ENCODE measurements at places on chromosomes 5 and 9.
A peak's percentile ranks its signal among the peaks of the same experiment; 100 is the strongest.

GRCh38 chr9:83449166-83449565 lies 89.0 kb downstream of the FRMD3 start:
- DNase-seq: no peak

DNA sequence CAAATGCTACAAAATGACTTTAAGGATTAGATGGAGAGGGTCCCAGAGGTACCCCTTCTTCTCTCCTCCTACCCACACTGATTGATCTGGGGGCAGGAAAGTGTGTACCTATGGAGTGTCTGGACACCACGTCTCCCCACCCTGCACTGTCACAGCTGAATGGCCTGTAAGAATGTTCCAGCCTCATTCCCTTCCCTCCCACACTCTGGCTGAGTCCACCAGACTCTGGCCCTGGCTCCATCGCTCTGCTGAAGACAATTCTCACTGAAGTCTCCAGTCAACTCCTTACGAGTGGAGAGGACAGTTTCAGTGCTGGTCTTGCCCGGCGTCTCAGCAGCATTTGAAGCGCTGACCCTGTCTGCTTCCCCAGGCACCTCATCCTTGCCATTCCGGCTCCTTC lies 105.8 kb downstream of the TTLL11 start:
- DNase-seq: no peak

- no peak for DNase-seq
Observed at GRCh38 chr5:173882632-173883031, 5.5 kb upstream of the CPEB4 start.

DNA sequence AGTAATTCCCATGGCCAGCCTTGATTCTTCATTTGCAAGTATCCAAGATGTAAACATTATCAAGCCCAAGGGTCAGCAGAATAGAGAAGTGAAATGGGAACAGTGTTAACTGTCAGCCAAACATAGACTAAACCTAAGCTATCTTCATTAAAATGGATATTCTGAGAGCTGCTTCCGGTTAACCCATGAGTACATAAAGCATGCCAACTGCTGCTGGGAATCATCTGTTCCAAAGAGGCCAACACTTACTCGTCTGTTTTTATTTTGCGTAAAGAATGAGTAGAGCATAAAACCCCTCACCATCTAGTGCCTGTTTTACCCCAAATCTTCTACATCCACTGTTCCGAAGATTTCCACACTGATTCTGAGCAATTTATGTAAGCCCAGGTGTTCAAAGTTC lies 257.6 kb downstream of the GLIS3 start:
- DNase-seq: no peak

- DNase-seq: no peak
Observed at GRCh38 chr9:20989923-20990341, 41.5 kb downstream of the HACD4 start.

GRCh38 chr9:79120941-79121340 lies 450.8 kb upstream of the TLE4 start:
- no peak for DNase-seq

- DNase-seq: no peak
Observed at GRCh38 chr5:96703384-96703920, 41.3 kb downstream of the CAST start.

DNA sequence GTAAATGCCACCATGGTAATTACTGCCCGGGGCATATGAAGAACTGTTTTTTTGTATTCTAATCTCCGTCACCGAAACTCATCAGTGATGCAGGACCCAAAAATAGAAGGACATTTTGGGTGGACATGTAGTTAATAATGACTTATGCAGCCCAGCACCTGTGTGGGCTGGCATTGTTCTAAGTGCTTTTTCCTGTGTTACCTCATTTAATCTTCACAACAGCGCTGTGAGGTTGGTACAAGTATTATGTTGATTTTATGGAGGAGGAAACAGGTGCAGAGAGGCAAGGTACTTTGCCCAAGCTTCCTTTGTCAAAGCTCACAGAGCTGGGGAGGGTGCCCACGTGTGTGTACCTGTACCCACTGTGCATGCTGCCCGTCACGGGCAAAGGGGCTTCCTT lies 58.4 kb downstream of the DAPK1 start:
- DNase-seq: no peak

DNA sequence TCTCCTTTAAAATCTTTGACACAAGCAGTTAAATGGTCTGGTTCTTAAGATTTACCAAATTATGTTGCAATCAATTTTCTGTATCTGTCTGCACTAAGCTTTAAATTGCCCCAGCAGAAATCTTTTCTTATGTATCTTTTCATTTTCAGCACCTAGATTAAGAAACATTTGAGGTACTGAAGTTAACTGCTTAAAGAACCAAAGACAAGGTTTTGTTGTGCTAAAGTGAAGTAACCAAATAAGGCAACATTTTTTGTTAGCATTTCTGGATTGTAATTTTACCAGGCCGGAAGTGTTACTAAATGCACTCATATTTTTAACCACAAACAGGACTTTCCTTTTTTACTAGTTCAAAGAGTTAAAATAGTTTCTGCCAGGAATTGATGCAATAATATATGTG lies 24.1 kb upstream of the MTAP start:
- peak; percentile 88 for DNase-seq

DNA sequence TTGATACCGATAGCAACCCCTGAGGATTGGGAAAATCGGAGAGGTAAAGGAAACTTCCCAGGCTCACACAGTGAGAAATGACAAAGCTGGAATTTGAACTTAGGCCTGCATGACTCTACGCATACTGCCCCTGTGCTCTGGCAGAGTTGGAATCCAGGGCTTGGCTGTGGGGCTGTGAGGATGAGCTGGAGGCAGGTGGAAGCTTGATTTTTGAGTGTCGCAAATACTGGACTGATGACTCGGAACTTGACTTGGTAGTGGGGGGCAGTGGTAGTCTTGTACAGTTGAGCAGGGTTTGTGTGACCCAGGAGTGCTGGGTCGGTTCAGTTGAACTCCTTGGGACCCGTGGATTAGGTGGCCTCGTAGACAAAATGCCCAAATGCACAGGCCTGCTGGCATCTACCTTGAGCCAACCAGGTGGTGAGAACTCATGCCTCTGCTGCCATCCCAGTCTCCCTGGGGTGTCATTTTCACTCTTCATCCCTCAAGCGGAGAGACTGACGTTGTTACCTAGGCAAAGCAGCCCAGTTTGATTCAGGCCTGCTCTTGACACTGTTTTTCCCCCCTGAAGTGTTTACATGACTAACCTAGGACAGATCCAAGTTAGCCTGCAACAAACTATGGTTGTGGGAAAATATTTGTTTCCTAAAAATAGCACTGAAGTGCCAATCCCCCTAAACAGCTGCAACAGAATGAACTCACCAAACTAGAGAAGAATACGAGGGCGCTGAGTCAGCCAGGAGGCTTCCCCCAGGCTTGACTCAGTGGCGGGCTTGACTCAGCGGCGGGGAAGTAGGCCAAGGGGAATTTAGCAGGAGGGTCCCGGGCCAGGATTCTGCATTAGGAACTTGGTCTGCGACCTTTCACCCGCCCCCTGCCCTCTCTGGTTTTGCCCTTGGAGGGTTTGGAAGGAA lies 45.7 kb upstream of the ORM1 start:
- DNase-seq: peak; percentile 97

DNA sequence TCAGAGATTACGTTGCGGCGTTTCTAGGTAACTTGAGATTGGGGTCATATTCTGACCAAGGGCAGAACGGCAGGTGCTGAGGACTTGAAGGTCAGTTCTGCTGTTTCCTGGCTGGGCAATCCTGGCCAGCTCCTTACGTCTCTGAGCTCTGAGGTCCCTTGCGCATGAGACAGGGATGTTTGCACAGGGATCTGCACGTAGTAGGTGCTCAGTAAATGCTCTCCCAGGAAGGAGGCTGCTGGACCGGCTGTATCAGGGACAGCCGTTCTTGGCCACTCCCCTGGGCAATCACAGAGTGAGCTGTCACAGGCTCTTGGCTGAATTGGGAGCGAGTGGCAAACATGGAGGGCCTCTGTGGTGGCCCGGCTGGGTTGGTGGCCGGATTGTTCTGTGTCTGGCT lies 8.3 kb downstream of the NCS1 start:
- DNase-seq: no peak

DNA sequence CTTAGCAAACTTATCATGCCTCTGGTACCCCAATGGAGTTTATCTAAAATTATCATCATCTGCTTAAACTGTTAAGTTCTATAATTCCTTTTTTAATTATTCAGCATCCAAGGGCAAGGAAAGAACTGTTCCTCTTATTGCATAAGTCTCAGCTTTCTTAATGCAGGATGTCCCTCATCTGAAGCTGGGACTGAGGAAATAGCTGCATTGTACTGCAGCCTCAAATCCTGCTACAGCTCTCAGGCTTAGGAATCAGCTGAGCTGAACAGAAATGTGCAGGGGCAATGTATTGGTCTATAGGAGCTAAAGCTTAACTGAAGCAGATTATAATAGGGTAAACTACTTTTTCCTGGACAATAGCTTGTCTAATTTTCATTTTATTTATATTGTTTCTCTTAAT lies 48.0 kb downstream of the HAPLN1 start:
- DNase-seq: no peak

DNA sequence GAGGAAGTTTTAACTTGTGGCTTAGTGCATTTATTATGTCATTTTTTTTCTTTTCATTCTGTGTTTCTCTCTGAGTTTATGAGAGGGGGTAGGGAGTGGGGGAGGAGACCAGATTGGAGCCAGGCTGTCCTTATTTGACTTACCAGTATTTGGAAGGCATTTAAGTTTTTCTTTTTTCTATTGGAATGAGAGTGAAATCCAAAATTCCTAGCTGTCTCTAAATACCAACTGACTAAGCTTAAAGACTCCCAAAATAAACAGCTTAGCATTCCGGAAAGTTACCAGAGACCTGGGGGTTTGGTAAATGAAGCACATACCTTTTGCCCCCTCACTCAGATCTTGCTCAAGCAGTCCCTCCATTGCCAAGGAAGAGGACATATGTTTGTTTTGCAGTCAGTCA lies 581.9 kb upstream of the BRINP1 start:
- peak; percentile 93 for DNase-seq

DNA sequence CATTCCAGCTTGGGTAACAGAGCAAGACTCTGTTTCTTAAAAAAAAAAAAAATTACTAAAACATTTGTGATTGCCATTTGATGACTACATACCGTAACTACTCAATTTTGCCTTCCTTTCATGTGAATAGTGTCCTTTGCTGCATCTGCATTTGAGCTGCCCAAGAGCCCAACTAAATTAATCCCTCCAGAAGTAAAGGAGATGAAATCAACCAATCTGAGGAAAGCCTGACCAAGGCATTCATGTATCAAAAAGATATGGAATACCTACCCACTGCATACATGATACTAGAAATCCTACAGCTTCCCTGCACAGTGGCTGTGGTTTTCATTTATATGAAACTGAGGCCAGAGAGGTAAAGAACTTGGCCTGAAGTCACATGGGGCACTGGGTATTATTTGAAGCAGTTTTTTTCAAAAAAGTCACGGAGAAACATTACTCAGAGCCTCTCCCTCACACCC lies 177.5 kb downstream of the AOPEP start:
- DNase-seq: peak; percentile 74

DNA sequence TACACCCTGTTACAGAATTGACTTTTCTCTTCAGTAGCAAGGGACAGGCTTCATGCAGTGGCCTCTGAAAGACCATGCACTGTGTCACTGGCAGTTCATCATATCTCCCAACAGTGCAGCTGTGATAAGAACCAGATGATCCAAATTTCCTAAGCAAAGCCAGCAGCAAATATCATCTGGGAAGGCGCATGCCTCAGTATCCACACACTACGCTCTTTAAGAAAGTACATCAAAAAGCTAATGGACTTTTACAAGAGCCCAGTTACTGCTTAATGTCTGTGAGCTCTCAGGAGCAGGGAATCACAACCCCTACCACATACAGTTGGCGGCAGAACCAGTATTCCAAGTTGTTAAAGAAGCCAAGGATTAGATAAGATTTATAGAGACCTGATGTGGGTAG lies 25.1 kb downstream of the ADAMTSL1 start:
- DNase-seq: no peak

GRCh38 chr5:96172436-96172835 lies 210.8 kb upstream of the ELL2 start:
- DNase-seq: peak; percentile 94

- peak; percentile 26 for DNase-seq
Observed at GRCh38 chr5:155616779-155617392, 603.3 kb downstream of the KIF4B start.

DNA sequence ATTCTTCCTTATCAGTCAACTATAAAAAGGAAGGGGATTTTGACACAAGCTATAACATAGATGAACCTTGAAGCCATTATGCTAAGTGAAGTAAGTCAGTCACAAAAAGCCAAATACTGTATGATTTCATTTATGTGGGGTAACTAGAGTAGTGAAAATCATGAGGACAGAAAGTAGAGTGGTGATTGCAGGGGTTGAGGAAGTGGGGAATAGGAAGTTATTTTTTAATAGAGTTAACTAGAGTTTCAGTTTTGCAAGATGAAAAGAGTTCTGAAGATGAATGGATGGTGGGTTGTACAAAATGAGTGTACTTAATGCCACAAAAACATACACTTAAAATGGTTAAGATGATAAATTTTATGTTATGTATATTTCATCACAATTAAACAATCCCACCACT lies 65.4 kb upstream of the FAM174A start:
- DNase-seq: no peak

DNA sequence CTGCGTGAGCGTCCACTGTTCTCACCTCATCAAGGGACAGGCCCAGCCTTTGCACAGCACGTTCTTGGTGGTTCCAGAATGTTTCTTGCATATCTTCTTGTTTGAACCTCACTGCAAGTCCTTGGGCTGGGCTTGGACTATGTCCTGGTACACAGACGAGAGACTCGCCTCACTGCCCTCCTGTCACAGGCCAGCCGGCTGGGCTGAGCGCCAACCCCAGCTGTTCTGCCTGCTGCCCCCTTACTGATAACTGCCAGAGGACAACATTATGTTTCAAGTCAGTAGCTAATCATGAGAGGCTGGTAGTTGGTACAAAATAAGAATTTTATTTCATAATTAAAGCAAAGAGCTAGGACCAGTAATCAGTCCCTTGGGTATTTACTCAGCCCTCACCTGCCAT lies 52.8 kb upstream of the LRRTM2 start:
- DNase-seq: no peak

GRCh38 chr9:95284162-95285080 lies 33.1 kb downstream of the FANCC start:
- no peak for DNase-seq

DNA sequence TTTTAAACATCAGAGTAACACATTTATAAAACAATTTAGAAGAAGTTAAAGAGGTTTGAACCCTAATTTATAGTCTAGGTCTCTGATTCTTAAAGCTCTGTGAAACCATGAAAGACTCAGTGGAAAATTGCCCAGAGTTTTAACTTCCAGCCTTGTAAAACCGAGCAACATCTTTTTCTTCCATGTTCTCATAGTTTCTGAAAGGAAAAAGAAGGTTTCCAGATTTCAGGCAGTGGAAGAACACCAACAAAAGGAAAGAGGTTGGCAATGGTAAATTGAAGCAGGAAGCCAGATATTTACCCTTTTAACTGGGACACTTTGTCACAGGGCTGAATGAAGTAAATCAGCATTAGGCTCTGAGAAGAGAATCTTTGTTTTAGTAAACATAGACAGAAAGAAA lies 1999.3 kb downstream of the MAT2B start:
- no peak for DNase-seq

GRCh38 chr5:59732301-59732700 lies 161.2 kb downstream of the PDE4D start:
- DNase-seq: no peak

- DNase-seq: peak; percentile 54
Observed at GRCh38 chr5:167937635-167937998, 353.8 kb upstream of the WWC1 start.

Data from fibroblast of skin of right quadriceps (primary cell).